SK-N-SH treated with all-trans-retinoic acid at 6 μM for 48 hours (cell line): ENCODE measurements at places on chromosomes 5 and 9.
A peak's percentile ranks its signal among the peaks of the same experiment; 100 is the strongest.

DNA sequence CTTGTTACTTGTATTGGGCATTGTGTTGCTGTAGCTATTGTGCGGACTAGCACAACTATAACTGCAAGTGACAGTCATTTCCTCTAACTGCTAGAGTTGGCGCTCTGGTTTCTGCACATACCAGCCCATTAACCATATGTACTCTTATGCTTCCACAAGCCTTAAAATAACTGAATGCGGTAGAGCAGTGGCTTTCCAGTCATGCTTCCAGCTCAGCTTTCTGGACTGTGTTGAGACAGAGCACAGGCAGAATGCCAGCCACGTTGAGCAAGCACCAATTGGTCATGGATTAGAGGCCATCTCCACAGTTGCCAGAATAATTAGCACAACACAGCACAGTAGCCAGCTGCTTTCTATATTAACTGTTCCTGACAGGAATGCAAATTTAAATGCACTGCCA, 12.2 kb downstream of the INVS start:
- ATAC-seq, result peak; percentile 99

DNA sequence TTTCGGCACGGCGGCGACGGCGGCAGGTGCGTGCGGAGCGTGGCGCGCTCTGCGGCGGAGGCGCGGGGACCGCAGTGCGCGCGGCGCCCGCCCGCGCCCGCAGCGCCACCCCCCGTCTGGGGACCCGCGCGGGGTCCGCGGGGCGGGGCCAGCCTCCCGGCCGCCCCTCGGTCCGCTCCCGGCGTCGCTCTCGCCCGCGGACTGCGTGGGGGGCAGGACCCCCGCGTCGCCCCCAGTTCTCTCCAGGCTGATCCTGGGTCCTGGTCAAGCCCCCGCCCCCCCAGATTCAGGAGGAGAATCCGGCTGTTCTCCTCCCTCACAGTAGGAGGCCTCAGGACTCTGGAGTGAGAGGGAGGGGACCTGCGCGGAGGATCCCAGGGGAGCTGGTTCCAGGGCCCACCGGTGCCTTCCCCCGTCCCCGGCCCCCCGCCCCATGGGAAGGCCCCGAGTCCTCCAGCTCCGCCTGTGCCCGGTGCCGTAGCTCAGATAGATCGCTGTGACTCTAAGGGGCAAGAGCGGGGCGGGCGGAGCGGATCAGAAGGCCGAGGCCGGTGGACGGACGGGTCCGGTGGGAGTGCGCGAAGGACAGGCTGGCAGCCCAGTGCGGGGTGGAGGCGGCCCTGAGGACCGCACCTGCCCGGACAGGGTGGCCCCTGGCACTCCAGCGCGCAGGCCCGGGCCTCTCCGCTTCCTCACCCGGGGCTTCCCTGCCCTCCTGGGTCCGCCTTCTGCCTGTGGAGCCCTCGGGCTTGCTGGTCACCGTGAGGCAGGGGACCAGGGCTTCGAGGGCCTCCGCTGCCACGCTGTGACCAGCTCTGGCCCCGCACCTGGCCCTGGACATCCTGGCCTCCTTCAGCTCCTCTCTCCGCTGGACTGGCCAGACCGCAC, at the start of gene RNF208:
Gene RNF208, minus strand, starts transcription at position 51 of the 888 bp plus-strand sequence. CDS start 1,028 bp downstream, outside the sequence.
- peak; percentile 7 for ATAC-seq

DNA sequence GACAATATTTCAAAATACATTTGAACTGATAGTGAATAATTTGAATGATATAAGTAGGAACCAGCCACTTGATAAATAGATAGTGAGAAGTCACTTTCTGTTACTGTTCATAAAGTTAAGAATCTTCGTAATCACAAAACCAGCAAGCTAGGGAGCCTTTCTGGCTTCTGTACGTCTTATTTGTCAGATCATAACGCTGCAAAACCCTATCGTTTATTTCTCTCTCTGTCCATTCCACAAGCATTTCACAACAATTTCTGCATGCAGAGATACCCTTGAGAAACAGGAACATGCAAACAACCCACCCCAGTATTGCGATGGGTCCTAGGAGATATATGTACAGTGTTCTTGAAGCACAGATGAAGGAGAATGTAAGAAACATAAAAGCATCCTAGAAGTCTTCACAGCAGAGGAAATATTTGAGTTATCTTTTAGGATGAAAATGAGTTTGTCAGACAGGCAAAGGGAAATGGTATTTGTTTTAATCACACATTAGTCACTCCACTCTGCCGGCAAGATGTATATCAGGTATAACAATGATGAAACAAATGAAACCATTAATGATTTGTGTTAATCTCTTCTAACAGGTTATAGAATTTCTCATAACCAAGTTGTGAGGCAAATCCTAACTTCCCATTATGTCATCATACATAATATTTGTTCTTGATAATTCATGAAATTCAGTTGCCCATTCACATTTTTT, 668.7 kb upstream of the FTMT start:
- ATAC-seq, result no peak; the same call in 2 of the 3 replicates

- ATAC-seq, result no peak
Observed at GRCh38 chr5:82325996-82326395, 47.8 kb upstream of the RPS23 start.

DNA sequence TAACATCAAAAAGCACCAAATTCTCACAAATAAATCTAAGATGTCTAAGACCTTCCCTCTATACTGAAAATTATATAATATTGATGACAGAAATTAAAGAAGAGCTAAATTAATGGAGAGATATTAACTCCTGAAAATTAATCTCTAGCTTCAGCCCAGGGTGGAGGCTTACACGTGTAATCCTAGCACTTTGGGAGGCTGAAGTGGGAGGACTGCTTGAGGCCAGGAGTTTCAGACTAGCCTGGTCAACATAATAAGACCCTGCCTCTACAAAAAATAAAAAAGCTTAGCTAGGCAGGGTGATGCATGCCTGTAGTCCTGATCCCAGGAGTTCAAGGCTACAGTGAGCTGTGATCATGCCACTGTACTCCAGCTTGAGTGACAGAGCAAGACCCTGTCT, 39.6 kb upstream of the ANKRD34B start:
- no peak for ATAC-seq

DNA sequence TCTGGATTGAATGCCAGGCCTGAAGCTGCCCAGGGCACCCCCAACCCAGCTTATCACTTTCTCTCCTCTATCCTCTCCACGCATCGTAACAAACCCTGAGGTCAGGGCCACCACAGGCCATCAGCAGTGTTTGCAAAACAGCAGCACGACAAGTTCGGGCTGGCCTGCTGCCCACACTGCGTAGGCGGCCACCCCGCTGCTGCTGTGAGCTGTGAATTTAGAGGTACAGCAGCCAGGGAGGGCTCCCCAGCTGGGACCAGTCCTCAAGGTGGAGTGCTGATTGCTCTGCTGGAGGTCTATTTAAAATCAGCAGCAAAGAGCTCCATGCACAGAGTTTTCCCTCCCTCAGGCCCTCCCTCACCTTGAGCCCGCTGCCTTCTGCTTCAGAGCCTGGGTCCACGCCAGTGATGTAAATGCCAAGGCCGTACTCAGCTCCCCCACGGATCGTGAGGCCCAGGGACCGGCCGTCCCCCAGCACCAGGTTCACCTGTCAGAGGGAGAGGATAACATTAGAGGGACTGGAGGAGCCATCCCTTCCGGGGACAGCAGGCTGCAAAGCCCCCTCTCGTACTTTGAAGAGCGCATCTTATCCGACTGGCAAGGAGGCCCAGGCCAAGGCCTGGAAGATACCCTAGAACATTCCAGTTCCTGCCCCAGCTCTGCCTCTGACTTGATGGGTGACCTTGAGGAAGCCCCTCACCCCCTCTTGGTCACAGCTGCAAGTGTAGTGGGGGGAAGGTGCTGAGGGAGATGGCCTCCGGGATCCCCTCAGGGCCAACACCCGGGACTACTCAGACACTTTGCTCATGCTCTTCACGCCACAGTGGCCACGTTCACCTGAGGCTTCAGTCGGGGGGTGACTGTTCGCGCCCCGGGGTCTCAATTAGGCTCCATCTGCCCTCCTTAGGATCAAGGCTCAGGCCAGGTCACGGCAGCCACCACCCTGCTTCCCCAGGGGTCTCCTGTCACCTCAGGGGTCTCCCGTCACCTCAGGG, 39.1 kb downstream of the WHRN start:
- ATAC-seq, result no peak

GRCh38 chr5:114070093-114070722, 291.7 kb upstream of the KCNN2 start:
- ATAC-seq, result no peak

GRCh38 chr9:6644346-6645104, 1.0 kb downstream of the GLDC start:
- ATAC-seq, result no peak
